ENCODE measurements at places on chromosomes 11 and 22.
A peak's percentile ranks its signal among the peaks of the same experiment; 100 is the strongest.

- DNase-seq = no peak
These were observed 274.4 kb upstream of the CCDC179 start for GRCh38 chr11:23134627-23135026.

GRCh38 chr22:35021161-35021560 lies 44.8 kb upstream of the ISX start:
- no peak for DNase-seq

- no peak for DNase-seq
These were observed 792.6 kb upstream of the RAG2 start for GRCh38 chr11:37390576-37391083.

DNA sequence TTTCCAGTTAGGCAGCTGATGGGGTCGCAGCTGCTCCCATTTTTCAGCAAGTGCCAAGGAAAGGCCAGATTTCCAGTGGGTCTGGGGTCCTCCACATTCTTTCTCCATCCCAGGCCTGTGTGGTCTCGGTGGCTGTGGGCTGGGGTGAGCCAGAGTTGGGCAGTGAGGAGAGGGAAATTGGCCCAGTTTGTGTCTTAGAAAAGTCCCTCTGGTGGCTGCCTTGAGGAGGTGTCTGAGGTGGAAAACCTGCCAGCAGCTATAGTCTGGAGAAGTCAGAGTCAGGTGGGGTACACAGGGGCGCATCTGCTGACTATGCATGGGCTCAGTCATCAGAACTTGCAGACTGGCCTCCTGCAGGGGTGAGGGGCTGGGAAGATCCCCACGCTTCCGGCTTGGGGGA lies 30.5 kb downstream of the MRGPRD start:
- no peak for DNase-seq

DNA sequence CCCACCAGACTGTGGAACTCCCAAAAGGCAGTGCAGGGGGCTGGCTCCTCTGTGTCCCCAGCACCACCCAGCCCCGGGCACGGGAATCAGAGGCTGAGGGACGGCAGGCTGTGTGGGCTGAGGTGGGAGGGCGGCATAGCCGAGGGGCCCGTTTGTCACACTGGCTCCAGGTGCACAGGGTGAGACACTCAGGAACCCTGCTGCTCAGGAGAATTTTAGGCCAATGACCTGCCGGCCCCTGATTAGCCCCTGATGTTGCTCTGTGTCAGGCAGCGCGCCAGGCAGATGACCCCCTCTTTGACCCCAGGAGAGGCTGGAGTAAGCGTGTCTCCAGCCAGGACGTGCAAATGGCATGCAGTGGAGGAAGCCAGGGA lies 52.7 kb downstream of the RTL6 start:
- DNase-seq = no peak

- DNase-seq = no peak
These were observed 525 bp downstream of the BIK start for GRCh38 chr22:43110927-43111623.

GRCh38 chr22:29314537-29315285 lies 786 bp downstream of the RASL10A start:
- no peak for DNase-seq

DNA sequence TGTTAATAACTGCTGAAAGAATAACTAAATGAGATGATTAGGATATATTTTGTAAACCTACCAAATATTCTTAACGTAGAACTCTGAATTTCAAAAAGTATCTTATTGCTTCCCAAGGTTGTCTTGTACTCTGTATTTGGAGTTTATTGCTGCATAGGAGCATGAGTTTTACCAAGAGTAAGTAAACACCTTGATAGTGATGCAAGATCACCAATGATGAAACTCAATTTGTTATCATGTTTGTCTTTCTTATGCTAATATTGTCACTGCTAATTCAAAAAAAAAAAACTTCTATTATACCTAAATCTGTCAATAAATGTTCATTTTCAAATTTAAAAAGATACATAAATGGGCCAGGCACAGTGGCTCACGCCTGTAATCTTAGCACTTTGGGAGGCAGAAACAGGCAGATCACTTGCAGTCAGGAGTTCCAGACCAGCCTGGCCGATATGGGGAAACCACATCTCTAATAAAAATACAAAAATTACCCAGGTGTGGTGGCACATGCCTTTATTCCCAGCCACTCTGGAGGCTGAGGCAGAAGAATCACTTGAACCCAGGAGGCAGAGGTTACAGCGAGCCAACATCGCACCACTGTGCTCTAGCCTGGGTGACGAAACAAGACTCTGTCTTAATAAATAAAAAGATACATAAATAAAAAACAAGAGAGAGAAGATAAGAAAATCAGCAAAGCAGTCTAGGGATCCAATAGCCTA lies 23.4 kb upstream of the PLAAT2 start:
- no peak for DNase-seq

GRCh38 chr11:123593570-123593969 lies 60.9 kb downstream of the SCN3B start:
- DNase-seq = no peak

DNA sequence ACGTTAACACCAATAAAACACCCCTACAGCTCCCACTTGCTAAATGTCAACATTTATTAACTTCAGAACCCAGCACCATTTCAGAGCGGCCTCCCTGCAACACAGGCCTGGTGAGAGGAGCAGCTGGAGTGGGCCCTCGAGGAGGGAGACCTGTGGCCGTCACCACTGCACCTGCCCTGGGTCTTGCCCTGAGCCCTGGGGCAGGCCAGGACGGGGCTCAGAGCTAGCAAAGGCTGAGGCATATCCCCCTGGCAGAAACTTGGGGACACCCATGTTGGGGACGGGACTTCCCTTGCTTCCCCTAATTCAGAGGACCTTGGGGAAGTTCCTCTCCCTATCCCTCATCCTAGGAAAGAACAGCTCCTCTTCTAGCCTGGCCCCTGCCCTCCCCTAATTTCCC lies 137.3 kb upstream of the THY1 start:
- DNase-seq = no peak

DNA sequence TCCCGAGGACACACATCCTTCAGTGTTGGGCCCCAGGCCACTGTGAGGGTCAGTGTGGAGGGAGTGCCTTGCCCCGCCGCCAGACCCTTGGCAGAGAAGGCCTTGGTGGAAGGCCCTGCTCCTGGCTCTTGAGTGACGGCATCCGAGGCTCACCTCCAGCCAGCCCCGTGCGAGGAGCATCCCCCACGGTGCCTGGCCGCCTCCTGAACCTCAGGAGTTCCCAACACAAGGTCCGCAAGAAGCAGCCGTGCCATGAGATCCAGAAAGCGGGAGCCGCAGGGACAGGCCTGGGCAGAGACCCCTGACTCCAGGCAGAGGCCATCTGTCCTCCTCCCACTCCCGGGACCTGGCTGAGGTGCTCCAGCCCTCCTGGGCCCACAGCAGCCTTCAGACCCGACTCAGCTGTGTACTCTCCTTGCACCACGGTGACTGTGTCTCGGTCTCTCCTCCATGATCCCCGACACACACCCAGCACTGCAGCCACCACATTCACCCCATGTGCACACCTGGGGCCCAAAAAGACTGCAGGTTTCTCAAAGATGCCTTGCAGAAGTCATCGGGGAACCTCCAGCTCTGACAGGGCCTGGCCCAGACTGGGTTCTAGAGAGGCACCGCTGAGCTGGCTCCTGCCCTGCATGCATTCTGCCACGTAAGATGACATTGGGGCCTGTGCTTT lies 870.2 kb downstream of the BRD1 start:
- DNase-seq = no peak

DNA sequence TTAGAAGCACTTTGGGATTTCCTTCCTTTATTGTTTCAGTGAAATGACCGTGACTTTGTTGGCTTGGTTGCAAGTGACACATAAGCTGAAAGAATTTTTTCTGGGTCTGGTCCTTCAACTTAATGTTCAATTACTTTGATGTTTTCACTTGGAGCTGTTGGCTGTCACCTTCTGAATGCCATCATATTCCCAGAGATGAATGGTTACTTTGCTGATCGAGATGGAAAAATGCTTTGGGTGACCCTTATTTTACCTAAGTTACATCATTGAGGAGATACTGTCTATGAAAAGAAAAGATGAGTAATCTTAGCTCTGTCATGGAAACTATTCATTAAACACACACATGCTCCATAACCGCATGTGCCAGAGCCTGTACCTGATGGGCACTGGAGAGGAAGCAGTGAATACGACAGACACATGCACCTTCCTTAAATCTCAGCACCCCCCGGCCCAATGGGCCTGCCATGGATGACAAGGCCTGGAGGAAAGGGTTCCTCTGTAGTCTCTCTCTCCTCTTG lies 76.9 kb downstream of the TENM4 start:
- no peak for DNase-seq

- no peak for DNase-seq
These were observed 95.4 kb downstream of the NXPE2 start for GRCh38 chr11:114773541-114774338.

DNA sequence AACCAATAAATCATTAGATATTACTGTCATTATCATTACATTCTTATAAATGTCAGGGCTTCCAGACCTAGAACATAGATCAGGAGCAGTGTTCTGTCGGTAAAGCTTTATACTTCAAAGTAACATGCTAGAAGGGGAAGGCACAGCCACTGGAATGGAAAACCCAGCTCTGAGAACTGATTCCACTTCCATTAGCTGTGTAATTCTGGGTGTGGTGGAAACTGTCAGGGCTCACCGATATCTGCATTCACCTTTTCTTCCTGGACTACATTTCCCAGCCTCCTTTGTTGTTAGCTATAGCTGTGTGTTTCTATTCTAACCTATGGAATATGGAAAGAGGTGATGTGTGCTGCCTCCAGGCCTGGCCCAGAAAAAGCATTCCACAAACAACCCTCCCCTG lies 585.8 kb downstream of the BUD13 start:
- no peak for DNase-seq

- peak; percentile 20 for DNase-seq
These were observed 64.5 kb downstream of the DDX10 start for GRCh38 chr11:108729227-108729871.

GRCh38 chr11:1823376-1824220 lies 11.2 kb upstream of the SYT8 start:
- no peak for DNase-seq

- no peak for DNase-seq
These were observed 8.0 kb downstream of the IFITM10 start for GRCh38 chr11:1742371-1742770.

DNA sequence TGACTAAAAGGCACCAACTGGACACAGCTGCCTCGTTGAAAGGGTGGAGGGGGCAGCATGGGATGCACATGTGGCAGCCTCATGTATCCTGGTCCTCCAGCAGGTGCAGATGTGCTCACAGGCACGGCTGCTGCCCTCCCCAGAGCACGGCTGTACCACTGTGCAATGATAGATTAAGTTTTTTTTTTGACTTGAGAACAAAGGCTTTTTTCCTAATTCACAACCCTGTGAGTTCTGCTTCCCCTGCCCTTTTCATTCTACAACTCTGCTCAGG lies 11.4 kb downstream of the DKK3 start:
- no peak for DNase-seq

- DNase-seq = no peak
These were observed 227.6 kb downstream of the SBF2 start for GRCh38 chr11:10066441-10066840.

GRCh38 chr22:47174671-47175112 lies 412.2 kb downstream of the TBC1D22A start:
- no peak for DNase-seq

GRCh38 chr11:128711136-128711535 lies 17.3 kb downstream of the FLI1 start:
- DNase-seq = no peak
